Dermis lymphatic vessel endothelial cell (primary cell): ENCODE measurements at places on chromosomes 5 and 9. TPM values are rescaled to one million over a fixed set of nuclear protein-coding genes. Genes with fewer than 3 reads are reported as not detected.

The LCN15 gene
- total RNA-seq, result not detected in 2 replicates

The MSX2 gene
- total RNA-seq, result 0.09 TPM in 1 of 2 replicates, not detected in the other

The APBA1 gene
- 5.1 and 8.2 TPM in 2 replicates for total RNA-seq

The CAVIN4 gene
- total RNA-seq, result 1.8 and 1.9 TPM in 2 replicates

The FOXD4 gene
- total RNA-seq, result 0.11 and 0.17 TPM in 2 replicates

The SHC3 gene
- total RNA-seq, result 0.17 and 0.33 TPM in 2 replicates

The RAD17 gene
- total RNA-seq, result 13.5 and 19.5 TPM in 2 replicates

The RPP25L gene
- 16.1 and 18.5 TPM in 2 replicates for total RNA-seq

The OTP gene
- not detected in 2 replicates for total RNA-seq

The CORO2A gene
- total RNA-seq, result 0.26 and 0.76 TPM in 2 replicates

The CD72 gene
- 0.09 and 0.11 TPM in 2 replicates for total RNA-seq

The SLC27A6 gene
- under 0.01 and 0.11 TPM in 2 replicates for total RNA-seq

The PFN3 gene
- not detected in 2 replicates for total RNA-seq

The TAS2R1 gene
- not detected in 2 replicates for total RNA-seq
